ENCODE measurements at places on chromosomes 16 and 17. TPM values are rescaled to one million over a fixed set of nuclear protein-coding genes. Genes with fewer than 3 reads are reported as not detected.
A peak's percentile ranks its signal among the peaks of the same experiment; 100 is the strongest.

DNA sequence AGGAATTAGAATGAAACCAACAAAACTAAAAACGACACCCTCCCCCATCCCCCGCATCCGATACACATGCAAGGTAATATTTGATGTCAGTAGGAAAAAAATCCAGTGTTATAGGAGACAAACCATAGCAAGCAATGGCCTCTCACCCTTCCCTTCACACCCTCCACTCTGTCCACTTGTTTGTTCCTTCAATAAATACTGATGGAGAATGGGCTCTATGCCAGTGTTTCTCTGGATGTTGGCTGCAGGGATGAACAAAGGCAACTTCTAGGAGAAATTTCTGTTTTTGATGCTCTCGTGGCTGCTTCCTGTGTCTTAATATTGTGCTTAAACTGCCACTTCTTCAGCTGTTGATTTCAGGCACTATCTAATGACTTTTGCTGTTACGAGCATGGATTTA lies 98.8 kb downstream of the WWOX start:
- DNase-seq, result no peak

DNA sequence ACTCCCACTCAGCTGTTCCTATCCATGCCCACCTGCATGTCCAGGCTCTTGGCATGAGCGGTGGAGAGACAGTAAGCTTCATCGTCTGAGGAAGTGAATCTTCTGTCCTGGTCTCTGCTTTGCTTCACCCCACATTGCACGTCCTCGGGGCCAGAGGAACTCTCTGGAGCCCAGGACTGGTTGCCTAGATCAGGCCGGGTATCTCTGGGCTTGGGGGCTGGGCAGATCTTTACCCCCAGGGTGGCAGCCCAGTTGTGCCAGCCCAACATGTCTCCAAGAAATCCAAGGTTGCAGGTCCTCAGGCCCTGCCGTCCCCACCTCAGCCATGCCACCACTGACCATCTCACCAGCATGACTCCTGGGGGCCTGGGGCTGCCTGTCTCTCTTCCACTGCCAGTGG lies 58.3 kb downstream of the BEAN1 start:
- no peak for DNase-seq

NMT1 gene
- 85.3 TPM for total RNA-seq

TBX2 gene
- 1.5 TPM for total RNA-seq

DNA sequence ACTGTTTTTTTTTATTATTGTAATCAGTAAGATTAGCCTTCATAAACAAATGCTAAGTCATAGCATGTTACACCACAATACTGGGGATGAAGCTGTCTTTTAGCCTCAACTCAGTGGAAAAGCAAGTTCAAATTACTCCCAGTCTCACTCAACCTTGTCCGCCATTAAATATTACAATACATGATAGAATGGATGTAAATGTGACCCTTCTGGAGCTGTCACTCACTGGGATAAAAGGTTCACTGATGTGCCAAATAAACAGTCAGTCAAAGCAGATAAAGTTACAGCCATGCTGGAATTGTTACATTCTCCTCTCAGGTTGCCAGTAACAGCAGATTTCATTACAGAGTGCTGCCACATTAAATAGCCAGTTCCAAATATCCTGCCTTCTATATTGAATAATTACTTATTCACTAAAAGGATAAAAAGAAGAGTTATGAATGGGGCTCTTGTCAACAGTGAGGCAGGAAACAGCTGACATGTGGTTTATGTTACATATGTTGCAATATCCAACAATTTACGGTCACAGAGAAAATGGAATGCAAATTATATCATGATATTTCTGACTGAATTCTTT lies 53.4 kb downstream of the BRIP1 start:
- peak; percentile 48 for DNase-seq

DNA sequence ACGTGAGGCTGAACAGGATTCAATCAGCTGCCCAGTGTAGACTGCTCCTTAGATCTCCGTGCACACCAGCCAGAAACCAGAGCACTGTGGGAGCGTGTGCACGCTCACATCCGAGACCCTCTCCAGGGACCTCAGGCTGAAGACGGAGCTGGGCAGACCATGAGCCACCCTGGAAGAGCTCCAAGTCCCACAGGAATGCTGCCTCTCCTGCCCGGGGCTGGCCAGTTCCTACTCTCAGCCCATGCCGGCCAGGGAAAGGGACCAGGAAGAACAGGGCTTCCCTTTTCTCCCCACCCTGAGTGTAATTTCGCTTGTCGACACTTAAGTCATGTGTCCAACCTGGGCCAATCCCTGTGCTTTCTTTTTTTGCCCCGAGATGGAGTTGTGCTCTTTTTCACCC lies 6.9 kb downstream of the ALYREF start:
- no peak for DNase-seq

CDH1 gene
- total RNA-seq, result 37.7 TPM

Measured in MCF 10A (cell line).